ENCODE measurements at places on chromosomes 5 and 9.

GRCh38 chr9:78692871-78693270, 395.9 kb downstream of the PSAT1 start:
- DNase-seq: no peak

DNA sequence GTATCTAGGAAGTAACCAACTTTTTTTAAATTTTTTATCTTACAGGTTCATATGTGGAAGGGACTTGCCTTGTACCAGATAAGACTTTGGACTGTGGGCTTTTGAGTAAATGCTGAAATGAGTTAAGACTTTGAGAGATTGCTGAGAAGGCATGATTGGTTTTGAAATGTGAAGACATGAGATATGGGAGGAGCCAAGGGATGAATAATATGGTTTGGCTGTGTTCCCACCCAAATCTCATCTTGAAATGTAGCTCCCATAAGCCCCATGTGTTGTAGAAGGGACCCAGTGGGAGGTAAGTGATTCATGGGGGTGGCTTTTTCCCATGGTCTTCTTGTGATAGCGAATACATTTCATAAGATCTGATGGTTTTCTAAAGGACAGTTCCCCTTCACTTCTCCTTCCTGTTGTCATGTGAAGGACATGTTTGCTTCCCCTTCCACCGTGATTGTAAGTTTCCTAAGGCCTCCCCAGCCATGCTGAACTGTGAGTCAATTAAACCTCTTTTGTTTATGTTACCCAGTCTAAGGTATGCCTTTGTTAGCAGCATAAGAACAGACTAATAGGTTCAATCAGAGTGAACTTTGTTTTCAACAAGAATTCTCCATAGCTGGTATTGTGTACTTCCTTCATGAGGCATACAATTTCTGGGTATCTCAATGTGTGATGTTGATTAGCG, 535.6 kb upstream of the MEF2C start:
- DNase-seq: no peak

DNA sequence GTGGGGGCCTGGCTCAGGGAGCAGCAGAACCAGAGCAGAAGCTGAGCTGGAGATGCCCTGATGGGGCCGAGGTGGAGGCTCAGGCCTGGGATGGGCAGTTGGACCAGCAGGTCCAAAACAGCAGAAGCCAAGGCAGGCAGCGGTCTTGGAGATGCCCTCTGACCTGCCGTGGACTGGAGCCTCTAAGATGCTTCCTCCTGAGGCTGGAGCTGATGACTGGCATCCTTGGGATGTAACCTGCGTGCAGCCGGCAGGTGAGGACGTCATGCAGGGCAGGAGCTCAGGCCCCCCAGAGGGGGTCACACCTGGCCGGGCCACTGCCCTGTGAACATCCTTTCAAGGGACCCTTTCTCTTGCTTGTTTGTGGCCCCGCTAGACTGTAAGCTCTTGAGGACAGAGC, 162.0 kb downstream of the RGS3 start:
- no peak for DNase-seq

DNA sequence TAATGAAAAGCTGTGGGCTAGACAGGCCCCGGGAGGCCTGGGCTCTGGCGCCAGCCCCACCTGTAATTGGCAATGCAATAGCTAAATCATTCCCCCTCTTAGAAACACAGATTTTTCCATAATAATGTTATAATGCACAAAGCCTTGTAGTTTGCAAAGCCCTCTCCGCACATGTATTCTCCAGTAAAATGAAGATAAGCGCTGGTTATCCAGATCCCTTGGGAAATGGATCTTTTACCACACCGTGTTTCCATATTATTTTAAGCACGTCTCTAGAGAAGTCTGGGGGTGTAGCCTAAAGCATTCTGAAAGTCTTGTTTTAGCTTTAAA, 1.1 kb upstream of the APBA1 start:
- no peak for DNase-seq
